ENCODE measurements at places on chromosomes 7 and 10.

DNA sequence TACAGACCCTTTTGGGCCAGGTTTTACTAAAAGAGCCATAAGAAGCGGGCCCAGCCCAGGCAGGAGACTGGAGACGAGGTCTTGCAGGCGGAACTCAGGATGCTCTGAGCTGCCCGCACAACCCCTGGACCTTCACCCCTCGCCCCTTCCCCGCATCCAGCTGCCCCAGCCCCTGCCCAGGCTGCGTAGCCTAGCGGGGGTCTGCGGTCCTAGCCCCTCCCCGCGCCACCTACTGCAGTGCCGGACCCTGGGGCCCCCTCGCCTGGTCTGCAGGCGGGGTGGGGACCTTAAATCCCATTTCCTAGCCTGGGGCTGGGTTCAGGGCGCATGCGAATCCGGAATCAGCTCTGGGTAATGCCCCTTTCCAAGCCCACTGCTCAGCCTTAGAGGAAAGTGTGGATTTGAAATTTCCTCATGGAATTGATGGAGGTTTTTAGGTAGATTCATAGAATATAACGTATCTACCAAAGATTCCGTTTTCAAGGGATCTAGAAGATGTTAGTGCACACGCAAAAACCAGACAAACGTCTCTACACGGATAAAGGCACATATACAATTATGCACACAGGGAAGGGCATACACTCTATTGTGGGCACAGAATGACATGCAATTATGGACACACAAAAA lies 546 bp upstream of the HOXA3 start:
- DNase-seq = peak; percentile 16

DNA sequence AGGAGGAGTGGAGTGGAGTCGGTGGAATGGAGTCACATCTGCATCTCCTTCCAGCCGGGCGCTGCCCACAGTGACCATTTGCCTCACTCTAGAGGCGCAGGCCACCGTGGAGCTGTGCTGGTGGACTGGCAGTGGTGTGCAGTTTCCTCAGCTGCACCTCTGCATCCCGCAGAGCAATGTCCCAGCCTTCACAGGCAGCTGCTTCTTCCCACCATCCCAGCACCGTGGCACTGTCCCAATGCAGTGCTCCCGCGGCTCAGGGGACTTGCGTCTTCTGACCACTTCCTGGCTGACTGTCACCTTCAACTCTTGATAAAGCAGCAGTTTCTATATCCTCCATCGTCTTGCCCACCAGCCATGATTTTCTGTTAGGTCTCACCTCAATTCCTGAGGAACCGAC lies 90.3 kb upstream of the SFMBT2 start:
- no peak for DNase-seq

DNA sequence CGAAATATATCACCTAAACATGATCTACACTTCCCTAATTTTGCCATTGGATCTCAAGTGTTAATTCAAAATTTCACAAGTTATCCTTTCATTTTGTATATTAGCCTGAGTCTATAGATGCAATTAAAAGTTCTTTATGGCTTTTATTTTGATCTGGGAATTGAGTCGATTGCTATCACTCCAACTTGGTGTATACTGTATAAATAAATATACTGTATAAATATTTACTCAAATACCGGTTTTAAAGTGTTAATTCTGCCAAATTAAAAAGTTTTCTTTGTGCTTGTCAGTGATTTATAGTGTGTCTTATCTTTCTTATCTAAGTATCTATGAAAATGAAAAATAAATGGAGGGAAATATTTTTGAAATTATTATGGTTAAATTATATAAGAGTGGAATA lies 683.7 kb upstream of the LRRN3 start:
- no peak for DNase-seq

- no peak for DNase-seq
Observed at GRCh38 chr7:33874943-33875342, 30.4 kb upstream of the BMPER start.

GRCh38 chr10:98994030-98994429 lies 241.6 kb downstream of the HPSE2 start:
- DNase-seq = no peak

- DNase-seq = no peak
Observed at GRCh38 chr7:109964780-109965179, 1126.1 kb upstream of the LRRN3 start.

DNA sequence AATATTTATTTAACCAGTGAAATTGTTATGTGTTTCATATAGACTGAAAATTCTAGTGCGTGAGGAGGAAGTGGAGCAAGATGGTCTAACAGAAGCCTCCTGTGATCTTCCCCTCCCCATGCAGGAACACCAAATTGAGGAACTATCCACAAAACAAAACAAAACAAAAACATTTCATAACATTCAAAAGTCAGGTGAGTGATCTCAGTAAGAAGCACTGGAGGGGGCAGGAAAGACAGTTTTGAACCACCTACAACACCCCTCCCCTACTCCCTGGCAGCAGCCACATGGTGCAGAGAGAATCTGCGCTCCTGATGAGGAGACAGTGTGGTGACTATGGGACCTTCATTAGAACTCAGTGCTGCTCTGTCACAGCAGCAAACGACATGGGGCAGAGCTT lies 221.9 kb upstream of the SEMA3C start:
- DNase-seq = no peak

- no peak for DNase-seq
Observed at GRCh38 chr7:104272767-104273384, 55.5 kb upstream of the LHFPL3 start.

- peak; percentile 79 for DNase-seq
Observed at GRCh38 chr7:1176891-1177373, 16.9 kb upstream of the ZFAND2A start.

DNA sequence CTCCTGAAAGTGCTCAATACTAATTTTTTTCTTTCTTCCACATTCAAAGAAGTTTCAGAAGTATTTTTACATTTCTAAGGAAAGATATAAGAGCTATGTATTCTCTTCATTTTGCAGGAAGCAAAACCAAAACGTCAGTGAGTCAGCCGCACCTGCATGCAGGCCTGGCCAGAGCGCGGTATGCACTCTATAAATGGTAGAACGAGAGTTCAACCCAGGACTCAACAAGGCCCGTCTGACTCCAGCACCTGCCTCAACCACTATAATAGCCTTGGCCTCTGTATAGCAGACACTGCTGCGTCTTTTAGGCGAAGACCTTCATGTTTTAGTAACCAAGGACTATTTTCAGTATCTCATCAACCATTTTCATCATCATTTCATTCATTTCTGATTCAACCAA lies 113.2 kb downstream of the KMT2E start:
- no peak for DNase-seq

DNA sequence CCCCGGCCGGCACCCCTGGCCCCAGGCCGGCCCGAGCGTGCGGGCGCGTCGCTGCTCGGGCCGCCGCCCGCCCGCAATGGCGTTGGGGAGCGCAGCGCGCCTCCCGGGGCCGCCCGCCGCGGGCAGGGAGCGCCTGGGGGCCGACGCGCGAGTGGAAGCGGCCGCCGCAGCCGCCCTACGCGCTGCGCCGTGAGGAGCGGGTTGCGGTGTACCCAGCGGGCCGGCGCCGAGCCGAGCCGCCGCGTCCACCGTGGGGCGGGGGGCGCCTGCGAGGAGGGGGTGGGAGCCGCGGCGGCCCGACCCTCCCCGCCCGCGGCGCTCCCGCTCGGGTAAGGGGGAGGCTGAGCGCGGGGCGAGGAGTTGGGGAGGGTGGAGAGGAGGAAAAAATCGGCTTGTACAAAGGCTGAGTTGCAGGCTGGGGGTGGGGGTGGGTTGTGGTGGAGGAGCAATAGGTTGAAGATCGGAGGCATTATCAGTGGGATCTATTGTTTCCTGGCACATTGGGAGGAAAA lies 473 bp downstream of the PPP1R9A start:
- DNase-seq = no peak

DNA sequence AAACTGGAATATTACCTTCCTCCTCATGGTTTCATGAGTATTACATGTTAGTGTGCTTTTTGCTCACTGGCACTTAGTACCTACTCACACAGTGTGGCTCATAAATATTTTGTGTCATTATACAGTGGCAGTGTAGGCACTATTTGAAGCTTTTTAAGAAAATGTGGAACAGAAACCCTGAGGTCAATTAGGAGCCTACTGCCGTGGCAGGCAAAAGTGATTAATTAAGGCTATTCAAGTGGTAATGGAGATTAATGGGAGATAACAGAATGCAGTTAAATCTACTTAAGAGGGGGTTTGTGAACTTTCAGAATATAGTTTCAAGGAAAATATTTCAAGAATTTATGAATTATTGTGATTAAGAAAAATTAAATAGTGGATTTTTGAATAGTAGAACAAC lies 277.6 kb downstream of the HGF start:
- no peak for DNase-seq

DNA sequence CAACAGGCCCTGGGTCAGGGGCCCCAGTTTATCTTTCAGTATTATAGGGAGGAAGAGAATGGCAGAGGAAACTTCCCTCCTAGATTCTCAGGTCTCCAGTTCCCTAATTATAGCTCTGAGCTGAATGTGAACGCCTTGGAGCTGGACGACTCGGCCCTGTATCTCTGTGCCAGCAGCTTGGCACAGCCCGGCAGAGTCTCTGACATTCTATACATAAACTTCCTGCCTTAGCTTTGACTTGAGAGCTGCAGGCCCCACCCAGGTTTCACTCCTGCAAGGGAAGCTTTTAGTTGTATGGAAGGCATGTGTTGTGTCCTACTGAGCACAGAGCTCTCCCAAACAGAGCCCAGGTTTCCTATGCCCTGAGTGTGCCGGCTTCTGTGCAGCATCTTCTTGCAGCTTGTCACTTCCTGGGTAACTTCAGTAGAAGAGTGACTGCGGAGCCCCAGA lies 205.6 kb upstream of the PRSS58 start:
- no peak for DNase-seq

DNA sequence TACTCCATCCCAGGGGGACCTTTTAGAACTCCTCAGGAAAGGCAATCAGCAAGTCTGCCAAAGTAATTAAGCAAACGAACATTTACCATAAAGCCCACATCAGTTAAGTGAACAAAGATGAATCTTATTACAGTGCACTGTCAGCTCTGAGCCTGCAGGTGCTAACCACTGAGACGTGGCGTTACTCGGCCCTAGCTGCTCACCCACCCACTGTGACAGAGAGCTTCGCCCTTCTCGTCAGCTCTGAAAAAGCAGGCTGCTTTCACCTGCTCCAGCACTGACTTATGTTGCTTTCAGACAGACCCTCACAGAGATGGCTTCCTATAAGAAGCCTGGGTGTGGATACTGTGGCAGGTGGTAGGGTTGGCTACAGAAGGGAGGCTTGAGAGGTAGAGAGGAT lies 57.7 kb upstream of the KCNIP2 start:
- no peak for DNase-seq

DNA sequence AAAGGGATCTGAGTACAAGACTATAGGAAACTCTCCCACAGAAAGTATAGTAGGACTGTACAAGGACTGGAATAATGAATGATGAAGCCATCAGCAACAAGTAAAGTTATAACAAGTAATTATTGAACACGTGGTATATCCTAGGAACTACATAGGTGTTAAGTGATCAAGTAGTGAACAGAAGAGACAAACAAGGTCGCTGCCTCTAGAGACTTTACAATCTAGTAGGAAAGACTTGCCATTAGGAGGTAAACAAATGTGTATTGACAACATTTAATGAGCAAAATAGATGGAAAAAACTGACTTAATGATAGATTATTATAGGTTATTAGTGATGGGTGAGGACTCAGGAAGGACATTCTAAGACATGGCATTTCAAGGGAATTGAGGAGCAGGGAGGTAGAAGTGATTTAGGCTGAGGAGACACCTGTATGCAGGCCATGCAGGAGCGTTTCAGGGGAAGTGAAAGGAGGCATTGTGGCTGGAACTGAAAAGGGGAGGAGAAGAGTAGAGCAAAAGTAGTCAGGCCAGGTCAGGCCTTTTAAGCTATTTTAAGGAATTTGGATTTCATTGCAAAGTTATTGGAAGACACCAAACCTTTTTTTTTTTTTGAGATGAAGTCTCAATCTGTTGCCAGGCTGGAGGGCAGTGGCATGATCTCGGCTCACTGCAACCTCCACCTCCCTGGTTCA lies 8.5 kb upstream of the GLCCI1 start:
- no peak for DNase-seq

GRCh38 chr7:139720705-139721231 lies 57.0 kb downstream of the HIPK2 start:
- no peak for DNase-seq

DNA sequence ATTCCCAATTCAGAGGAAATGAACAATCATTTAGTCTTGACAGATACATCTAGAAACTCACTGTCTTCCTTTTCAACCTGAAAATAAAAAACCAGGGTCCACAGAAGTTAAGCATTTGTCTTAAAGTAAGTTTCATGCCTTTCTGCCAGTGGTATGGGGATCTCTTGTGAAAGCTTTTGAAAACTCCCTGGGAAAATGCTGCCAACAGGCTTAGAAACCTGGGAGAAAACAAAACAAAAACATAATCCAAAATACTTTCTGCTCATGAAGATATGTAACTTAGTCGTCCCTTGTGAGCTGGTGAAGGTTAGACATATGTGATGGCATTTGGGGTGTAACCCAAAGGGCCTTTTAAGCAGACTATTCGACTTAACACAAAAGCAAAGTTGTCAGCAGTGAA lies 66.4 kb upstream of the ZNF438 start:
- no peak for DNase-seq

DNA sequence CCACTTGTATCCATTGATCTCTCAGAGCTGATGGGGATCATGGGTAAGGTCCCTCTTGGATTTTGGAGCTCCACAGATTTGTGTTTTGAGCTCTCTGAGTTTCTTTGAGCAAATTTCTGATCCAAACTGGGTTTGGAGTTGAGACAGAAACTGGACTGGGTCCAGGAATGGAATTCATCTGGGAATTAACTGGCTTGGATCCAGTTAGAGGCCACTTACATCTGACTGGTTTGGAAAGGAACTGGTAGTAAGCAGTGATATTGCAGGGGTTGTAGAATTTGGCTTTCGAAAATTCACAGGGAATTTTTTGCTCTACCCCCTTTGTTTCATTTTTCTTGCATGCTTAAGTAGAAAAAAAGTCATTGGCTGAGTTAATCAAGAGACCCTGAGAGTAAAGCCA lies 245.6 kb downstream of the SEMA3D start:
- no peak for DNase-seq

DNA sequence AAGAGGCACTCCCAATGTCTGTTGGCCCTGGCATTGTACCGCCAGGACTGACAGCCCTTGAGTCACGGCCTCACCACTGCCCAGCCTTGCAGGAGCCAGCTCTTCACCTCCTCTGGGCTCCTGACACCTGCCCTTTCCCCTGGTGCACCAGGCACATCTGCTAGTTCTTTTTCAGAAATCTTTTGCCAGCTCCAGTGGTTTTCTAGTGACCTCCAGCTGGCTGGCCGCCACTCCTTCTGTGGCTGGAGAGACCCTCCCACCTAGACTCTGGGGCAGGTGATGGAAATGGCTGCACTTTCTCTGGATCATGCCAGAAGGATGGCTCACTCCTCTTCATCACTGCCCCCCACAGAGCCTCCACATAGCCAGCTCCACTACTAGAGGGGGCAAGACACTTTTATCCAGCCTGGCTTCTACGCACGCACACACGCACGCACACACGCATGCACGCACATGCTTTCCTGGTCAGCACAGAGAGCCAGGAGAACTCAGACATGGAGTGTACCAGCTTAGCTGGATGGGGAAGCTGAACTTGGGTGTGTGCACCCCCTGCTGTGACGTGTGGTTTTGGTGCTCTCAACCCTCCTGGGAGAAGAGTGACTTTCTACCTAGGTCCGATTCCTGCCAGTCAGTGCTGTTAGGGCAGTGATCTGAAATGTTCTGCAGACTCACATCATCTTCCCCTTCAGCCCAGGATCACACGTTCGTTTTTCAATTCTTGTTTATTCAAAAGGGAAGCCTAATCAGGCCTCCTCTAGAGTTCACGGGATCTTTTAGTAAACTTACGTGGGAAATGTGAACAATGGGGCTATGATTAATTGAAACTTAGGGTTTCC lies 222.0 kb downstream of the PRPF18 start:
- no peak for DNase-seq

GRCh38 chr10:131269776-131270460 lies 41.6 kb downstream of the TCERG1L start:
- DNase-seq = no peak

- DNase-seq = no peak
Observed at GRCh38 chr10:28891058-28891713, 213.9 kb downstream of the BAMBI start.
